NCI-H187 (cell line): ENCODE measurements at places on chromosomes 2 and 18.

DNA sequence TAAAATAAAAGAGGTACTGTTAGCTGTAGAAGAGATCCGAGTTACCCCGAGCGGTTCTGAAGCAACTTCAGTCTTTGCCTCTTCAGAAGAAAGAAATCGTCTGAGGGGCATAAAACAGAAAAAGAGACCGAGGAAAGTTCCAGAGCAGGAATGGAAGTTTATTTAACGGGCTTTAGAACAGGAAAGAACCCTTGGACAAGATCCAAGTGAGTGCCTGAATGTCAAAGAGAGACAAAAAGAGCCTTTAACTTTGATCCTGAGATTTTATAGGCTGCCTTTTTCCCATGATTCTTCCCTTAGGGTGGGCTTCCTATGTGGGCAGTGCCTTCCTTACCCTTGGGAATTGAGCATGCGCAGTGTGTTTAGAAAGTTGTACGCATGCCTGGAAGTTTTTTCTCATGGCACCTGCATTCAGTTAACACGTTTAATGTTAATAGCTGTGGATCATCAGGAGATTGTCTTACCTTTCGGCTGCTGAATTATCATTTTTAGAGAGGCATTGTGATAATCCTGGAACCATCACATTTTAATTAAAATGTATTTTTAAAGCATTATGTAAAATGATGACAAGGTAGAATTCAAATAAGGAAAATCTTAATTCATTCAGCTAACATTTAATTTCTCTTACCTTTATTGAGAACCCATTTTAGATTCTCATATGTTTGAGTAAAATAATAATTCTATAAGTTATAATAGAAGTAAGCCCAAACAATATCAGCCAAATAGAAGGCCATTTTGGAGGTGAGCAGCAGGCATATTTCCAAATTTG, 269.5 kb upstream of the ZSWIM2 start:
- no peak for DNase-seq

DNA sequence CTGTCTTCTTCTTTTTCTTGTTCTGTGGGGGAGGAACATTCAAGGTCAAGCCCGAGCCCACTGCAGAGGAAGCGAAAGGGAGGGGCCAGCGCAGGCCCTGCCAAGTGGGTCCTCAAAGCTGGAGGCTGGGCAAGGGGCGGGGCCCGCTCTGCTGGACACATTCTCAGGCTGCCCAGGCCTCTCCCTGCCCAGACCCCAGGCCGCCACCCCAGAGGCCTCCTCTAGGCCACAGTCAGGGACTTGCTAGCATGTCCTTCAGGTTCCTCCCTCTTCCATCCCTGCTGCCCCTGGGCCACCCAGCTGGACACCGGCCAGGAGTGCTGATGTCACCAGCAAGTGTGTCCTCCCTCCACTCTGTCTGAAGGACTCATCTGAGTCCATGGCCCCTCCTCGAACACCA, 44.1 kb downstream of the KIF1A start:
- no peak for DNase-seq

DNA sequence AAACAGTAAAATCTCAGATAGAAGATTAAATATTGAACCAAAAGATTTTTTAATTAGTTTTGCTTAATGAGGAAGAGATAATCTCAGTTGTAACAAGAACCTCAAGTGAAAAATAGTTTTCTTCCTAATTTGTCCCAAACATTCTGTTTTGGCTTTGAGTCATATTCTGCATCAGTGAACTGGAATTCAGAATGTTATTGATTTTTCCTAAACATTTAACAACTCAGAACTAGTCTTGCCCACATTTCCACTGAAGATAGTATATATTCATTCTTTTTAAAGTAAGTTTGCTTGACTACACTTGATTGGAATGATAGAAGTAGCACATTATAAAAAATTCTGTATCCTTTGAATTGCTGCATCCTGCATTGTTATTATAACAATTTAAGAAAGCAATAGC, 85.7 kb upstream of the UGP2 start:
- no peak for DNase-seq

GRCh38 chr2:46814160-46814961, 101.2 kb downstream of the MCFD2 start:
- DNase-seq = no peak

- no peak for DNase-seq
Observed at GRCh38 chr18:5772306-5773105, 122.8 kb downstream of the TMEM200C start.

- no peak for DNase-seq
Observed at GRCh38 chr2:157228946-157229345, 28.6 kb upstream of the GALNT5 start.

DNA sequence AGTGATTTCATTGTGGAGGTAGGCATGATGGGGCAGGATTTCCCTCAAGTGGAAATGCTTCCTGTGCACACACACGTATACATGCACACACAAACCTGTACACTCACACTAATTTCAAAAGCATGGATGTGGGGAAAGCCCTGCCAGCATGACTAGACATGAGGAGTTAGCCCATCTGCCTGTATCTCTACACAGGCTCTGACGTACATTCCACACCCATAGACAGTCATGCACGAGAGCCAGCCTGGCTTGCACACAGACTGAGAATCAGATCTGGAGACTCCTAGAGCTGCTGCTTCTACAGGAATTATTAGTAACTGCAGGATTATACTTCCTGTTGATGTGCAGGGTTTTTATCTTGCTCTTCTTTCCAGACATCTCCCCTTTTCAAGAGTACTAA, 27.3 kb upstream of the NFU1 start:
- DNase-seq = no peak

- DNase-seq = no peak
Observed at GRCh38 chr2:134790487-134790886, 47.9 kb upstream of the ACMSD start.

GRCh38 chr2:89829828-89830227, 1138.4 kb downstream of the RPIA start:
- DNase-seq = no peak

DNA sequence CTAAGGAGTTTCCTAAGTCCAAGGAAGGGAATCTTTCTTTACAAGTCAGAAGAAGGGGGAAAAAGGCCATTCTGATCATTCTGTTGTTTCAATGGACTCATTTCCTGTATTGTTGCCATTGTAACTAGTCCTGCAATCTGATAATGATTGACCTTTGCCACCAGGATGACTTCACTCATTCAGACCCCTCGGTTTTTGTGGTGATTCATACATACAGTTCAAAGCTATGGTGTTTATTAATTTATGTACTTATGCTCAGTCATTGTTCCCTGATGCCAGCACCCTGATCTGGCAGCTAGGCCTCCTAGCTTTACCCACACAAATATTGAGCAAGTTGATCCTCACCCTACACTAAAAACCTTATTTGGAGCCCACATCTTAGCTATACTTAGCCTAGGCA, 57.6 kb upstream of the ZNF519 start:
- no peak for DNase-seq

- DNase-seq = no peak
Observed at GRCh38 chr2:160920061-160920460, 240.2 kb upstream of the TANK start.

DNA sequence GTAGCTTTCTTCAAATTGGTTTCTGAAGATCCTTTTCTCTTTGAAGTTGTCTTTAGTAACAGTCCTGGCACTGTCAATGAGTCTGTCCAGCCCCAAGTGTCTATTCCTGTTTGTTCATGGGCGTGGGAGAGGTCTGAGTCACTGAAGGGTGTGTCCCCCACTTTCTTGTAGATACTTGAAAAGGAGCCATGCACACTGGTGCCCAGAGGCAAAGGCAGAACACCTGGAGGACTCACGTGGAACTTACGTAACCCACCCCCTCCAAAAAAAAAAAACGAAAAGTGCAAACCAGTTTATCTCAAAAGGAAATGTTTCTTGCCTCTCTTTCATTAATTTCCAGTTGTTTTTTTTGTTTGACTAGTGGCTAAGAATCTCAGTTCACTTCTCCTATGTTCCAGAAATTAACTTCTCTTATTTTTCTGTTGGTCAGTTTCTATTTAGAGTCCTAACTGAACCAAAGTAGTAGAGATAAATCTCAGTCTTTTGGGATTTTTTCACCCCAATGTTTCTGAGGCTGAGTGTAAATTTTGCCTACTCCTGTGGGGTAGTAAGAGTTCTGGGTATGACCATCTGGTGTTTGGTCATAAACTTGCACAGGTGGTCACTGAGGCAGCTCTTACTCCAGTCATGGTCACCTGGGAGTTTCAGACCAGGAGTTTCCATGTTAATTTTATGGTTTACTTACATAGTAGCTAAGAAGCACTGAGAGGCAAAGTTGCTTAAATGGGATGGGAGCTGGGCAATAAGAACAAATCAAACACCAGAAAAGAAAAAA, 54.9 kb downstream of the DSC3 start:
- no peak for DNase-seq

DNA sequence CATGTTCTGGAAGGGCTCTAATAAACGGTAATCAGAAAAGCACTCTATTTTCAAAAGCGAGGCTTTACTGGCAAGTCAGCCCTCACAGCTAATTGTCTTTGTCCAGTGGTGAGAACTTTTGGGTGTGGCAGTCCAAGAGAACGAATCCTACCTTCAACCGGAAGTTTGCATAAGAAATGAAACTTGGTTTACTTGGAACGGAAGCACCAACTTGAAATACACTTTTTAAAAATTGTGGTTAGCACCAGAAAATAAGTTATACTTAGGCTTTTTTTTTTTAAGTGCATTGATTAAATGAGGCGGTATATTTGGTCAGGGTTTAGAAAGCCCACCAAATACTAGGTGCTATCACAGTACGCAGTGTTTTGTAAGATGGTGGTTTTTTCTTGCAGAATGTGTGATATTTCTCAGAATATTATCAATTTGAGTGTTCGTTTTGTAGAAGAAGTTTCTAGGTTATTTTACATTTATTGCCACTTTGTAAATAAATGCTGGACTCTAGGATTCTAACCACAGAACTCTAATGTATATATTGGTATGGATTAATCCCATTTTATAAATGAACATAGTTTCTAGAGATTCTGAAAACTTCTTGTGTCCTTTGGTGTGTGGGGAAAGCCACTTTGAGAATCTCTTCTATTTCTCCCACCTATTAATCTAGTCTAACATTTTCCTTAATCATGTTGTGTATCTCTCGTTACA, 1.2 kb downstream of the MYL12A start:
- DNase-seq = no peak

GRCh38 chr2:74387346-74387745, 7.2 kb upstream of the DCTN1 start:
- DNase-seq = no peak

DNA sequence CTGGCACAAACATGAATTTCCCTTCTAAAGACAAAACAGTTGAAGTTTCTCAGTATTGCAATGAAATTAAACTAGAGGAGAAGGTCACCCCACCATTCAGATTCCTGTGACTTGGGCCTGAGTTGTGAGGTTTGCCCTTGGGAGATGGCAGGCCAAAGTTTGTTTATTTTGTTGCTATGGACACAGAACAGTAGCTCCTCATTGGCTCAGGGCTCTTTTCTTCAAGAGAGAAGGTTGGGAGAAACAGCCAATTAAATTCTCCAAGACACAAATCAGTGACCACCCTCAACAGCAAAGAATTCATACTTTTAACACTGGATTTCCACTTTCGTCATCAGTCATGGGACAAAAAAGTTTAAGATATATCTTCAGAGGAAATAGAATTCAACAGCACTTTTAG, at the start of gene FLACC1:
TSS of gene FLACC1 (minus strand) at position 125 of the 400 bp plus-strand sequence. CDS start 5,941 bp downstream, outside the sequence.
- no peak for DNase-seq

DNA sequence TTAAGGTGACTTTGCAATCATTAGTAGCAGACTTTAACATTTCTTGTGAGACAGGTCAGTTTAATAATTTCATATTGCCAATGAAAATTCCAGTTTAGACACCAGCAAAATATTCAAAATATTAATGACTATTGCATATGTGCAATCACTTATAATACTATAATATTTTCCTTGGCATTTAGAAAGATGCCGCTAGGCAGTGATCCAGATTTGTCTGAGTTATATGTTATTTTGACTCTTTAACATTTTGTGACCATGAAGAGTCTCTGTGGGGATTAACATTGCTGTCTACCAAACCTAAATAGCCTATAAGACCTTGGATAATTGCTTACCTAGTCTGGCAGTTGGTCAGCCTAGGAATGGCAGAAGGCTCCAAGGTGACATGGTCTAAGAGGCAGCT, 389.6 kb downstream of the THSD7B start:
- no peak for DNase-seq

DNA sequence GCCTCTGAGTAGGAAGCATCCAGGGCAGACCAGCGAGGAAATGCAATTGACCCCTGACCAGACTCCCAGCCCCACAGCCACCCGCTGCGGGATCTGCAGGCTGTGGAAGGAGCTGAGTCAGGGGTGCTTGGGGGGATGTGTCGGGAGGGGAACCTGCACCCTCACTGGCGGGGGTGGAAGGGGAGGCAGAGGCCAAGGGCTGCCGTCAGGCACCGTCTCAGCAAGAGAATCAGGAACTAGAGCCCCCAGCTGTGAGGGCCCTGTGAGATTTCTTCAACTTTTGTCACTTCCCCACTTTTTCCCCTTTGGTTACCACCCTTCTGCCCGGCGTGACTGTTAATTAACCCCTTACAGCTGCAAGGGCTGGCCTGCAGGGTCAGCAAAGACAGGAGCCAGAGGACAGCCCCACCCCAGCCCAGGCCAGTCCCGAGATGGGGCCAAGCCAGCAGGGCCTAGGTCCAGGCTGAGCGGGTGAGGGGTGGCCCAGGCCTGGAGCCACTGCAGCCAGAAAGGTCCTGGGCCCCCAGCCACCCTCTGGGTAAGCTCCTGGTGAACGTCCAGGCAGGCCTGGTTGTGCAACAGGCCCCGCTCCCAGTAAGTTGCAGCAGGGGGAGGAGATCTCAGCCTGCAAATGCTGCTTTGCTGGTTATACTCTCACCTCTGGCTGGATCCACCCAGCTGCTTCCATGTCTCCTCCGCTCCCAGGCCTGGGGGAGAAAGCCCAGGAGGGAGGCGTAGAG, 147.0 kb upstream of the ID2 start:
- DNase-seq = no peak

DNA sequence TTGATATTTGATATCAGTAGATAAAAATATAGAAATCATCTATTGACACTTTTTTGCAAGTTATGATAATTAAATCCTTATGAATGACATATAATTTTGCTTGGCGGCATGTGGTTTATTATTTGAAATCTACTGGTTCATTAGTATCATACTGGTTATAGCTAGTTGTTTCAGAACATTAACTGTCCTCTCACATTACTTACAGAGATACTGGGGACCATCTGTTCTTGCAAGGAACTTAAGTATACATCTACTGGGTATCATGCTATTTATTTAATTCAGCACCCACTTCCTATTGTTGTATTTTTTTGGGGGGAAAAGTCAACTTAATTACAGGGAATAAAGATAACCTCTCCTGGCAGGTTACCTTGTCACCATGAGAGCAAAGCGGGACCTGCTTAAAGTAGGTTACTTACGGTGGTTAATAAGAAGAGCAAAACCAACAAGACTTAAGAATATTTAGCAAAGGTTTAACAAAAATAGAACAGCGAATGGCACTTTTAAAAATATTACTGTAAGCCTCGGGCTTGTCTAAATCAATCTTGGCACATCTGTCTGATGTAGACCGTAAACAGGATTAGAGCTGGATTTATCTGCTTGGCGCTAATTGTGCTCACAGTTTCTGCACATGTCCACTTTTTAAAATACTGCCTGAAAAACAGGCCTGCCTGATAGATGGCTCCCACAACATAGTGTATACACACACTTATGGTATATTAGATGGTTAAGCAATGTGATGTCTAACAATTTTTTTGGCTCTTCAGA, 41.8 kb downstream of the CERKL start:
- DNase-seq = no peak
